Aorta (tissue), 5 donors: ENCODE measurements at places on chromosomes 13 and 19.

DNA sequence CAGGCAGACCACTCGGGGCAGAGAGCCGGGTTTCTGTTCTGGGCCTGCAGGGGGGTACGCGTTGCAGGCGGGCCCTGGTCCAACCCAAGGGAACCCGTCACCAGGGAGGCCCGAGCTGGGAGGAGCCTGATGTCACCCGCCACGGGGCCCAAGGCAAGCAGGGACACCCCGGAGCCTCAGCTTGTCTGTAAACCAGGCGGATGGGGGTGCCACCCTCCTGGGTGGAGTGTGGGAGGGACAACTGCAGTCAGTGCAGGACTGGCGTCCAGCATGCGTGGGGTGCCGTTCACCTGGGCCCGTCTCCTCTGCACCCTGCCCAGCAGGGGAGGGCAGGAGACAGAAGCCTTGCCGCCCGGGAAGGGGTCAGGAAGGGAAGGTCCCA, 7.0 kb downstream of the CACTIN start:
- no peak for DNase-seq

DNA sequence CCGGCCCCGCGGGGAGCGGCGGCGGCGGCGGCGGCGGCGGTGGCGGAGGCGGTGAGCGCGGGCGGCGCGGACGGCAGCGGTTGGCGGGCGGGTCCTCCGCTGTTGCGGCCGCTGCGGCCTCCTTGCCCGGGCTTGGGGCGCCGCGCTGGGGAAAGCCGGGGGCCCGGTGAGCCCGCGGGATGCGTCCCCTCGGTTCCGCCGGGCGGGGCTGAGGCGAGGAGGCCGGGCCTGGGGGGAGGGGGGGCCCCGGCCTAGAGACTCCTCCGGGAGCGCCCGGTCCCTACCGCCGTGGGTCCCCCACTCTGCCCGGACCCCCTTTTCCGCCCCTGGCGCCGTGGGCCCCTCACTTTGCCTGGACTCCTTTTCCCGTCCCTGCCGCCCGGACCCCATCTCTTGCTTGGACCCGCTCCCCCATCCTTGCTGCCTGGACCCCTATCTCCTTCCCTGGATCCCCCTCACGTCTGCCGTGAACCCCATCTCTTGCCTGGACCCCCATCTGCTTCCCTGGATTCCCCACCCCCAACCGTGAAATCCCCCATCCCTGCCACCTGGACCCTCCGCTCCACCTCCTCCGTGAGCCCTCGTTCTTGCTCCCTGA, 28.6 kb upstream of the NDUFS7 start:
- DNase-seq, result no peak

DNA sequence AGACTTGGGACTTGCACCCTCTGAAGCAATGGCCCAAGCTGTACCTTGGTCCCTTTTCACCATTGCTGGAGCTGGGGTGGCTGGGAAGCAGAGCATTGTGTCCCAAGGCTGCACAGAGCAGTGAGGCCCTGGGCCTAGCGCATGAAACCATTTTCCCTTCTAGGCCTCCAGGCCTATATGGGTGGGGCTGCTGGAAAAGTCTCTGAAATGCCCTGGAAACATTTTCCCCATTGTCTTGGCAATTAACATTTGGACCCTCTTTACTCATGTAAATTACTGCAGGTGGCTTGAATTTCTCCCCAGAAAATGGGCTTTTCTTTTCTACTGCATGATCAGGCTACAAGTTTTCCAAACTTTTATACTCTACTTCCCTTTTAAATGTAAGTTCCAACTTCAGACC, 510.5 kb downstream of the SLITRK6 start:
- no peak for DNase-seq

DNA sequence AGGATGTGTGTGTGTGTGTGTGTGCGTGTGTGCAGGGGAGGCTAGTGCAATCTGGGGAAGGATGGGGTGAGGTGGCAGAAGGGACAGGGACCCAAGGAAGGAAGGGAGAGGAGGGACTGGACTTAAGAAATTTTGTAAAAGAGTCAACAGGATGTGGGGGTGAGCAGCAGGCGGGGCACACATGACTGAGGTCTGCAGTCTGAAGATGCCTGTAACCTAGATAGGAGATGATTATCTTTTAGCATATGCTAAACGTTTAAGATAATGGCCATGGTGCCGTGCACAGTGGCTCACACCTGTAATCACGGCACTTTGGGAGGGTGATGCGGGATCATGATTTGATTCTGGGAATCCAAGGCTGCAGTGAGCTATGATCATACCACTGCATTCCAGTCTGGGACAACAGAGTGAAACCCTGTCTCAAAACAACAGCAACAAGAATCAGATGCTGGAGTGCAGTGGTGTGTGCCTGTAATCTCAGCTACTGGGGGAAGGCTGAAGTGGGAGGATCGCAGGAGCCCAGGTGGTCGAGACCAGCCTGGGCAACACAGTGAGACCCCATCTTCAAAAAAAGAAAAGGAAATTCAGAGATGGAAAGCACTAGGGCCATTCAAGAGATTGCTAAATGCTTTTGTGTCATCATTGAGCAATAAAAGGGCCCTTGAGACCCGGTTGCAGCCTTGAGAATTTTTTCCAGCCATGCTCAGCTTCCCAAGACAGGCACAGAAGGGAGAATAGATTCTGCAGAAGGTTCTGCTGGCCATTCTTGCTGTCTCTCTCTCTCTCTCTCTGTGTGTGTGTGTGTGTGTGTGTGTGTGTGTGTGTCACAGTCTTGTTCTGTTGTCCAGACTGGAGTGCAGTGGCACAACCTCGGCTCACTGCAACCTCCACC, 3.8 kb upstream of the ZNF414 start:
- no peak for DNase-seq

DNA sequence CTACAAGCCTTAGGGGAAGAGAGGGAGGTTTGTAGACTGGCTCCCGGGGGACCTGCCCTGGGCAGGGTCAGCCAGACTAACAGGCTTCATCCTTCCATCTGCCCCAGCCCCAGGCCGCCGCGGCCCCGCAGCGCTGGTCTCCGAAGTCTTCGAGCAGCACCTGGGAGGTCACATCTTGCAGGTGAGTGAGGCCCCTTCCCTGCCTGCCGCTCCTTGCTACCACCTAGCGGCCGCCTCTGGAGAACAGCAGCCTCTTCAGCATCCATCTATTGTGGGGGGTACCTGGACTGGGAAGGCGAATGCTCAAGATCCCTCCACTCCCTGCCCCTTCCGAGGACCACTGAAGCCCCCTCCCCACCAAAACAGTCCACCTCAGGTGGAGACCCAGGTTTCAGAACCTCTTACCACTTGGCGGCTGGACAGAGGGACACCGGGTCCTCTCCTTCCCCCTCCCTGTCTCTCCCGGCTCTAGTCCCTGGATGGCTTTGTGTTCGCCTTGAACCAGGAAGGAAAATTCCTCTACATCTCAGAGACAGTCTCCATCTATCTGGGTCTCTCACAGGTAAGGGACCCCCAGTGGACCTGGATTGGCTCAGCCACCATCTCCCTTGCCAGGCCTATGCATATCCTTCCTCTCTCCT, 12.7 kb downstream of the NPAS1 start:
- no peak for DNase-seq

GRCh38 chr13:30481241-30481760, 15.6 kb upstream of the HMGB1 start:
- DNase-seq, result no peak

GRCh38 chr13:75174481-75174880, 307.5 kb downstream of the TBC1D4 start:
- no peak for DNase-seq

DNA sequence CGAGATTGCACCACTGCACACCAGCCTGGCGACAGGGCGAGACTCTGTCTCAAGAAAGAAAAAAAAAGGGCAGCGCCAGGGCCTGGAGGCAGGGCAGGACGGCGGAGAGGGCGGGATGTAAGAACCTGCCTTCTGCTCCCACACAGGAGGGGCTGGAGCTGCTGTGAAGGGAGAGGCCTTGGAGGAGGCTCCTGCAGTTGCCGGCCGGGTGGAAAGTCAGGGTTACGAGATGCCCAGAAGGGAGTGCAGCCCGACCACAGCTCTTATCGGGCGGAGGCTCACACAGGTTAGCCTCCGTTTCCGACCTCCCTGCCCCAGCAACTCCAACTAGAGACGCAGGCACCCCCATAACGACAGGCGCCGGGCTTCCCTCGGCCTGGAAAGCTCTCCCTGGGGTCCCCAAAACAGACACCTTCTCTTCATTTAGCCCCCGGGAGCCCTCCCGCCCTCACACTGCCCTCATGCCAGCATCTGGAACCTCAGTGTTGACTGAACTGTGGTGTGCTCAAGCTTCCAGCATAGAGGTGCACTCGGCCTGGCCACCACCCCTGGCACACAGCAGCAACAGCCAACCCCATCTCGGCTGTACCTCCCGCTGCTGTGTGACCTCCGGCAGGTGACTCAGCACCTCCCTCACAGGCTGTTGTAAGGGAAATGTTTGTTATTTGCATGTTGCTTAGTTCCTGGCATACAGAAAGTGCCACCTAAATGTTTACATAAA, 1.4 kb downstream of the PLPP2 start:
- DNase-seq, result no peak

DNA sequence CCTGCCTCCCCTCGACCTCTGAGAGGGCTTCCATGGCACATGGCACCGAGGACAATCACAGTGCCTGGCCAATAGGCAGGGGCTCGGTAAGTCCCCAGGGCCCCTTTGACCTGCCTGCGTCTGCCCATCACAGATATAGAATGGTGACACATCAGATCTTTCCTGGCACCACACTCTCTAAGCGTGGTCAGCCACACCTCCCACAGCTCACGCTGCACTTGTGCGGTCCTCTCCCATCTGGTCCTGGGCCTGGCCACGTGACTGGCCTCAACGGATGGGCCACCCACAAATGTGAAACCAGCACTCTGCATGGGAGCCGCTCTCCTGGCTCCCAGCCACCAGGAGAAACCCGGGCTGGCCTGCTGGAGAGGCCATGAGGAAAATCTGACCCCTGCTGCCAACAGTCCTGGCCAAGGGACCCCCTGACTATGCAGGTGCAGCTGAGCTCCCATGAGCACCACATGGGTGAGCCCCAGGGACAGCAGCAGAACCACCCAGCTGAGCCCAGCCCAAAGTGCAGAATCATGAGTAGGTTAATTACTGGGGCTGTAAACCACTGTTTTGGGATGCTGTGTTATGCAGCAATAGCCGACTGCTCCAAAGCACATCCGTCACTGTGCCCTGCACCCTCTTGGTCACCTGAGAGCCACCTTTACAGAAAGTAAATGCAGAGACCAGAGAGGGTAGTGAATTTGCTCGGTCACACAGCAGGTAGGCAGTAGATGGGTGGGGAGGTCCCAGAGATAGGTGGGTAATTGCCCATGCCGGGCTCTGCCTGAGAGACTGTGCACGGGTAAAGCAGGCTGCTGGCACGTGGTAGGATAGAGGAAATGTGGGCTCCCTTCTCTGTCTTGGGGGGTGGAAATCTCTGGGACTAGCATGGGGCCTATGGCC, 9.7 kb upstream of the MEF2B start:
- no peak for DNase-seq
